Aorta (tissue), 5 donors: ENCODE measurements at places on chromosomes 16 and 17. TPM values are rescaled to one million over a fixed set of nuclear protein-coding genes. Genes with fewer than 3 reads are reported as not detected.

Gene FA2H
- 0.54 TPM for total RNA-seq

Gene CRISPLD2
- total RNA-seq, result 192 TPM

Gene ZNF423
- total RNA-seq, result 43.1 TPM

Gene ZNF629
- total RNA-seq, result 13.4 TPM

GRCh38 chr16:23835390-23836077, at the start of gene PRKCB:
PRKCB (plus strand) TSS chr16:23835983.
- no peaks in the 10 kb centered on the region for H3K4me1 ChIP-seq
- H3K4me3 ChIP-seq, result no peak within 1 kb of the TSS
- no peak within 1 kb of the TSS for H3K27ac ChIP-seq
- DNase-seq, result peak; percentile 86

DNA sequence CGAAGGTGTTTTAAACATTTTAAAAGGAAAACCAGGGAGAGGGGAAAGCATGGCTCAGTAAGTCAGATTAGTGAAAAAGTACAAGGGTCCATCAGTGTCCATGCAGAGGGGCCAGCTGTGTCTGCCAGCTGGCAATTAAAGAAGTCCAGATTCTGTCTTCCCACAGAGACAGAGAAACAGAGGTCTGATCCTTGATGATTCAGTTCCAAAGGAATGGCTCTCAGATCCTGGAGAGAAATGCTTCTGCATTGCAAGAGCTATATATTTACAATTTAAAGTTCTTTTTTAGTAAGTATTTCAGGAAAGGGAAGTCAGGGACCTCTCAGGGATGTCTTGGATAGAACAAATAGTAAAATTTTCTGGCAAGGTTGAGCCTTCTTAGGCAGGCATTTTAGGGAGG, 56.2 kb downstream of the HSD17B2 start:
- H3K4me3 ChIP-seq, result no peak overlapping the region
- no peak for DNase-seq
- no peaks in the 10 kb centered on the region for H3K27me3 ChIP-seq

Gene KRT33B
- not detected for total RNA-seq

Gene TEX19
- total RNA-seq, result not detected

DNA sequence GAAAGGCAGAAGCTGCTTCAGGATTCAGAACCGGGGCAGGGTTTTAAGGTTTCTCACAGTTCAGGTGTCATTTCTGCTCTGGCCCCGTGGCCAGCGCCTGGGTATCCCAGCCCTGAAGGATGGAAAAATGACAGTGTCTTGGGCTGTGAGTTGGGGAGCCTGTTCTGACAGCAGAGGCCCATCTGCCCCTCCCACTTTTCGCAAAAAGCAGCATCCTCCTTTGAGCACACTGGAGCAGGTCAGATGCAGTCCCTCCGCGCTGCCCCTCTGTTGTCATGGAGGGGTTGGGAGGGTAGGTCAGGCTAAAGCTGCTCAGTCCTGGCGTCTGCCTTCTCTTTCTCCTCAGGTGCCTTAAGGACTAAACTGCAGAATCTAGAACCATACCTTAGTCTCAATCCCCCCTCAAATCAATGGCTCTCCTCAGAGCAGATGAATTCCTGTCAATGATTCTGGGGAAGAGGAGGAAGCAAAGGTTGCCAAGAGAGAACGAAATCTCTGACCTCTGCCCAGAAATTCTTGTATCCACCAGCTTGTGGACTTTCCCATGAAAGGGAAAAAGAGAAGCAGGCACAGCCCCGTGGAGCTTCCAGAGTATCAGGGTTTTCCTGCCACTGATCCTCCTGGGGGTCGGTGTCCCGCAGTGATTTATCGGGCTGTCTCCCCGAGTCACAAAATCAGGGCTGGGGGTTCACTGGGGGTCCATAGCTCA, 7.3 kb downstream of the NEUROD2 start:
- H3K27me3 ChIP-seq, result no peaks in the 10 kb centered on the region
- no peaks in the 10 kb centered on the region for H3K36me3 ChIP-seq
- H3K4me1 ChIP-seq, result no peaks in the 10 kb centered on the region
- no peak for DNase-seq
- H3K4me3 ChIP-seq, result no peak overlapping the region

DNA sequence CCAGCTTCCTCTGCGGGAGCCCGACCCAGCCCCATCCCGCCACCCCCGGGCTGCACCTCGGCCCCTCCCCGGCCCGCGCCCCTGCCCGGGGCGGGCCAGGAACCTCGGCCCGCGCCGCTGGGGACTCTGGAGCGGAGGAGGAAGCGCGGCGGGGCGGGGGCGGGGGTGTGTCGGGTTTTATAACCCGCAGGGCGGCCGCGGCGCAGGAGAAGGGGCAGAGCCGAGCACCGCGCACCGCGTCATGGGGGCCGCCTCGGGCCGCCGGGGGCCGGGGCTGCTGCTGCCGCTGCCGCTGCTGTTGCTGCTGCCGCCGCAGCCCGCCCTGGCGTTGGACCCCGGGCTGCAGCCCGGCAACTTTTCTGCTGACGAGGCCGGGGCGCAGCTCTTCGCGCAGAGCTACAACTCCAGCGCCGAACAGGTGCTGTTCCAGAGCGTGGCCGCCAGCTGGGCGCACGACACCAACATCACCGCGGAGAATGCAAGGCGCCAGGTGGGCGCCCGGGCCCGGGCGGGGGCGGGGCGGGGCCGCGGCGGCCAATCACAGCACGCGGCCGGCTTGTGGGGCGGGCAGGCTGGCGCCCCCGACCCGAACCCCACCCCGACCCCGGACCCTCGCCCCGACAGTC, at the start of gene ACE:
Gene ACE (plus strand): TSS at position 208 of the 626 bp plus-strand sequence. CDS start 34 bp downstream, at position 242.
- H3K27ac ChIP-seq, result no peak within 1 kb of the TSS
- no peaks in the 10 kb centered on the region for H3K4me1 ChIP-seq
- H3K27me3 ChIP-seq, result no peaks in the 10 kb centered on the region
- H3K36me3 ChIP-seq, result no peaks in the 10 kb centered on the region
- no peak for DNase-seq
- peak within 1 kb of the TSS; percentile 48 for H3K4me3 ChIP-seq

Gene CHMP6
- total RNA-seq, result 22.9 TPM

Gene FOXN1
- not detected for total RNA-seq

Gene GRB7
- 1.6 TPM for total RNA-seq

Gene USP43
- 0.33 TPM for total RNA-seq

DNA sequence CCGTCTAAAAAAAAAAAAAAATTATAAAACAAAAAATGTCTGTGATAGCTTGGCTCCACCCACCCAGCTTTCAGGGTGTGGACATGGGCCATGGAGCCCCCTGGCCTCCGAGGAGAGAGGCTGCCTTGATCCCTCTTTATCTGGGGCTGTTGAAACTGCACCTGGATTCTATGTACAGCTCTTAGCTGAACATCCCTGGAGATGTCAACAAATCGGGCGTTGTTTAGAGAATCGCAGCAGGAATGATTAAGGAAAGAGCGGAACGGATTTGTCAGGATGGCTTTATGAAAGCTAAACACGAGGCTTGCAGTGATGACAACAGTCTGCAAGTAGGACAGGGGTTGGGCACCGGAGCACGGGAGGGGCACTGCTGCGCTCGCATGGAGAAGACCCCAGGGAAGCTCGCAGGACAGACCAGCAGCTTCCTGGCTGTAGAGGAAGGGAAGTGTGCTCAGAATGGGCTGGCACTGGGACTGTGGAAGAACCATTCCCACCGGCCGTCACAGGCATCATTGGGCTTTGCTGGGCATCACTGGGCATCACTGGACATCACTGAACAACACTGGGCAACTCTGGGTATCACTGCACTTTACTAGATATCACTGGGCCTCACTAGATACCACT, 195.8 kb upstream of the FOXF1 start:
- H3K27ac ChIP-seq, result no peak overlapping the region
- DNase-seq, result peak; percentile 55
- no peaks in the 10 kb centered on the region for H3K27me3 ChIP-seq
- no peaks in the 10 kb centered on the region for H3K4me1 ChIP-seq
- no peaks in the 10 kb centered on the region for H3K36me3 ChIP-seq

Gene MYO1C
- 273 TPM for total RNA-seq

Gene MSRB1
- 19.5 TPM for total RNA-seq

- no peak overlapping the region for H3K4me3 ChIP-seq
- H3K27ac ChIP-seq, result no peak overlapping the region
- H3K27me3 ChIP-seq, result no peaks in the 10 kb centered on the region
Observed at GRCh38 chr16:78584213-78584860, 484.9 kb downstream of the WWOX start.

GRCh38 chr17:40329839-40330794, 21.1 kb downstream of the RARA start:
- H3K27me3 ChIP-seq, result no peaks in the 10 kb centered on the region
- H3K36me3 ChIP-seq, result no peaks in the 10 kb centered on the region
- H3K4me1 ChIP-seq, result peaks cover 7% of the 10 kb centered on the region
- H3K4me3 ChIP-seq, result no peak overlapping the region
- DNase-seq, result no peak

DNA sequence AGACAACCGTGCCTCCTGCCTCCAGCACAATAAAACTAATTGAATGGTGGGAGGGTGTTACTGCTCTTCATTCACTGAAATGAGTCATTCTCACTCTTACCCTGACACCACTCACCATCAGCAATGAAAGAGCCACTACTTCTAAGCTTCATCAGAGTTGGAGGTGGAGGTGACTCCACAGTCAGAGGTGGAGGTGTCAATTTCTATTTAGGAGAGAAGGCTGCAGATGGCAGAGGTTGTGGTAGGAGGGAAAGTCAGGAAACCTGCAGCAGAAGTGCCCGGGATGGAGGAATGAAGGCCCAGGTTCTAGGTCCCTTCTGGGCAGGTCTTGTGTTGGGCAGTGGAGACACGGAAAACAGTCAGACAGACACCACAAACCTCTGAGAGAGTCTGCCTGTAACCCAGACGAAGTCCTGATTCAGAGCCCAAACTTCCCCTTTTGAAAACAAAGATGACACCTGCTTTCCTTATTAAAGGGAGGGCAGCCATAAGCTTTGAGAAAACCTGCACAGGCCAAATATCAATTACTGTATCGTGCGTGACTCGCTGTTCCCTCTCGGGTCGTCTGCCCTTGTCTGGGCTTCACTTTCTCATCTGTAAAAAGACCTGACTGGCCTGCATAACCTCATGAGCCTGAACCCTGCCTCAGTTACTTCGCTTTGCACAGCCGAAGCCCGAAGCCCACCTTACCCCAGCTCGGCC, 668 bp downstream of the ATPAF2 start:
- no peaks in the 10 kb centered on the region for H3K4me1 ChIP-seq
- peak overlapping the region; percentile 49 for H3K27ac ChIP-seq
- DNase-seq, result no peak
- peak overlapping the region; percentile 54 for H3K4me3 ChIP-seq
- H3K36me3 ChIP-seq, result no peaks in the 10 kb centered on the region
- no peaks in the 10 kb centered on the region for H3K27me3 ChIP-seq

DNA sequence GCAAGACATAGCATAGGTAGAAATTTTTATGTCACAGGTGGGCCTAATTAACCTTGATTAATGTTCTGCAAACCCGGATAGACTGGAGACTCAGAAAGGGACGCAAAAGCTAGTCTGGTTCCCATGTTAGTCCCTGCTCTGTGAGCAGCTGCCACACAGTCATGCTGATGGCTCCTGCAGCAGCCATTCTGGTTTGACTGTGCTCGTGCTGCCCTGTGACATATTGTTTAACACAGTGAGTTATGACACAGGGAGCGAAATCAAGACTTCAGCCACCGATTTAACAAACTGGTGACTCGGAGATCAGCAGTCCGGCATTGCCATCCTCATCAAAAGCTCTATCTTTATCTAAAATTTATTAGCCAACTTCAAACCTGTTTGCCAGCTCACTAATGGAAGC, 169.8 kb downstream of the WWOX start:
- H3K4me3 ChIP-seq, result no peak overlapping the region
- H3K27ac ChIP-seq, result no peak overlapping the region
- no peaks in the 10 kb centered on the region for H3K4me1 ChIP-seq
- DNase-seq, result no peak
- H3K36me3 ChIP-seq, result no peaks in the 10 kb centered on the region

DNA sequence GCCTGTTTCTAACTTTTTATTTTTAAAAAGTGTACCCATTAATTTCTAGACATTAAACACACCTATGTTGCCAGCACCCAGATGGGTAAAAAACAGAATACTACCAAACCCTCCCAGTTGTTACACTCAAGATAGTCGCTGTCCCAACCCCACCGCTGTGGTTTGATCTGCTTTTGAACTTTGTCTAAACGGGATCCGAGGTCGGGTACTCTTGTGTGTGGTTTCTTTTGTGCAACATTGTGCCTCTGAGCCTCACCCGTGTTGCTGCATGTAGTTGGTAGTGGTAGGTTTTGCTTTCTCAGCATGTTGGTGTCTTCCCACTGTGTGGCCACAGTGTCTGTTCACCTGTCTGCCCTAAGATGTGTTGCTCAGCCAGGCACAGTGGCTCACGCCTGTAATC, 4.3 kb downstream of the KLHL36 start:
- DNase-seq, result no peak
- no peaks in the 10 kb centered on the region for H3K4me1 ChIP-seq
- no peak overlapping the region for H3K4me3 ChIP-seq
- H3K36me3 ChIP-seq, result no peaks in the 10 kb centered on the region
- H3K27ac ChIP-seq, result no peak overlapping the region
- no peaks in the 10 kb centered on the region for H3K27me3 ChIP-seq

- H3K27ac ChIP-seq, result no peak overlapping the region
- DNase-seq, result no peak
- no peaks in the 10 kb centered on the region for H3K4me1 ChIP-seq
- no peaks in the 10 kb centered on the region for H3K27me3 ChIP-seq
Observed at GRCh38 chr17:32259586-32259985, 6.0 kb upstream of the RHBDL3 start.

DNA sequence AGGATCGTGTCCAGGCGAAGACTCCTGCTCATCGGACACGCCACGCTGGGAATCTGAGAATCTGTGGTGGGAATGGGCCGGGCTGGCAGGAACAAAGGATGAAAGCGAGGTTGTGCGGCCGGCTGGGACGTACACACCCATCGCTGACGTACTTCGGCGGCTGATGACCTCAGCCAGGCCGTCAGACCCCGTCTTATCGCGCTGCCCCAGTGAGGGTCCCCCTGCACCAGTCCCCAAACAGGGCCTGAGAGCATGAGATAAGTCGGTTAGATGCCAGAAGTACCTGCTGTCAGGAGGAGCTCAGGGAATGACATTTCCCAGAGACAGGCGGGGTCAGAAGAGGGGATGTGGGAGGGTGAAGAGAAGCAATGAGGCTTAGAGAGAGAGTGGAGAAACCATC, 16.0 kb upstream of the SP6 start:
- no peaks in the 10 kb centered on the region for H3K4me1 ChIP-seq
- H3K27ac ChIP-seq, result no peak overlapping the region
- no peaks in the 10 kb centered on the region for H3K27me3 ChIP-seq
- no peak for DNase-seq
- H3K36me3 ChIP-seq, result no peaks in the 10 kb centered on the region

DNA sequence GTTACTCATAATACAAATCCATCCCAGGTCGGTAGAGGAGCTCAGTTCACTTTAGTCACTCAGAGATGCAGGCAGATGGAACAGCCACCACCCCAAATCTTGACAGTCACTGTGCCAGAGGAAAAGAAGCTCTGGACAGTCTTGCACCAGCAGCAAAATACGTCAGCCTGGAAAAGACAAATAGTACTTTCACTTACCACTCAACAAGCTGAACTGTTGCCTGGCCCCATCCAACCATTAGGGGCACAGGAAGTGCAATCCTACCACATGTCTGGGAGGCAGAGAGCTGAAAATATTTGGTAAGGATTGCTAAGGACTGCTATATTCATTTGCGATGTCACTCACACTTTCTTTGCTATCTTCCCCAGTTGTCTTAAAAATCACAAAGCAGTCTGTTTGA, 239.1 kb upstream of the TOX3 start:
- H3K4me1 ChIP-seq, result no peaks in the 10 kb centered on the region
- no peak overlapping the region for H3K27ac ChIP-seq
- no peak for DNase-seq
- no peak overlapping the region for H3K4me3 ChIP-seq
- no peaks in the 10 kb centered on the region for H3K27me3 ChIP-seq

GRCh38 chr16:54631782-54632181, 298.9 kb upstream of the IRX5 start:
- peaks cover 6% of the 10 kb centered on the region for H3K4me1 ChIP-seq
- no peak overlapping the region for H3K27ac ChIP-seq
- H3K4me3 ChIP-seq, result no peak overlapping the region

Gene NGFR
- 36.9 TPM for total RNA-seq
